B cell (primary cell): ENCODE measurements at places on chromosomes 5 and 9. TPM values are rescaled to one million over a fixed set of nuclear protein-coding genes. Genes with fewer than 3 reads are reported as not detected.

PLPP7 gene
- 2.0 and 2.9 TPM in 2 replicates for total RNA-seq

SPATA31D4 gene
- total RNA-seq = not detected in 2 replicates

SEC16A gene
- total RNA-seq = 73.4 and 79.5 TPM in 2 replicates

LHX3 gene
- 0.19 and 0.30 TPM in 2 replicates for total RNA-seq

HTR4 gene
- not detected in 2 replicates for total RNA-seq

HRH2 gene
- not detected in 2 replicates for total RNA-seq

GCNT4 gene
- total RNA-seq = not detected in 2 replicates

FREM1 gene
- total RNA-seq = not detected in 2 replicates

DNA sequence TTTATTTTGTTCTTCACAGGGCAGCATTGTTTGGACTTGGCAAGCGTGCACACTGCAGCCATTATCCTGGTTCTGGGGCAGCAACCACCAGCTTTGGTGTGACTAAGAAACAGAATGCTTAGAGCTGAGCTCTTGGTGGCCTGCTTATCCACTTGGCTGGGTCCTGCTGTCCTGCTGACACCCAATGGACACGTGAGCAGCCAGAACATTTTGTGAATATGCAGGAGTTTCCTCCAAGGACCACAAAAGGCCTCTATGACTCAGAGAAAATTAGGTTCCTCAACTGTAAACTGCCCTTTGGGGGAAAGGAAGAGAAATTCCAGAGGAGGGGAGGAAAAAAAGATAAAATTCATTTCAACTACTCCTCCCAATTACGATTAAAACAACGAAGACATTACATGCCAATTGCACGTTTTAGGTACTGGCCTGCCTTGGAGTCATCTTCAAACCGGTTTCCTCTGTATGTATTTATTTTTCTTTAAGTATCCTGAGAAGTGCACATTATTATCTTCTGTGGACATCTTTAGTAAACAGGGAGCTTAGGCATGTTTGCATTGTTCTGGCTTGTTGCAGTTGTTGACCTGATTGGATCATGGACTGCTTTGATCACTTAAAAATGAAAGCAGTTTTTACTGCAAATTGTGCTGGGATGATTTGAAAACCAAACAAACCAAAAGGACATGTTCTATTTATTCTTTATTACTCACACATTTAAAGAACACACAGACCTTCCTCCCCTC lies 82.3 kb upstream of the TLE4 start:
- H3K4me3 ChIP-seq = no peak overlapping the region
- no peaks in the 10 kb centered on the region for H3K36me3 ChIP-seq
- H3K27ac ChIP-seq = no peak overlapping the region
- no peaks in the 10 kb centered on the region for H3K27me3 ChIP-seq
- H3K4me1 ChIP-seq = no peaks in the 10 kb centered on the region

GRCh38 chr5:154756009-154756867 lies 1.1 kb downstream of the LARP1 start:
- no peaks in the 10 kb centered on the region for H3K36me3 ChIP-seq
- H3K4me3 ChIP-seq = peak overlapping the region; percentile 96
- H3K4me1 ChIP-seq = peaks cover 40% of the 10 kb centered on the region
- peak overlapping the region; percentile 73 for H3K27ac ChIP-seq
- H3K27me3 ChIP-seq = no peaks in the 10 kb centered on the region

GRCh38 chr5:178387061-178387855 lies 154.7 kb upstream of the PHYKPL start:
- H3K4me1 ChIP-seq = no peaks in the 10 kb centered on the region
- DNase-seq = no peak
- no peak overlapping the region for H3K27ac ChIP-seq
- no peaks in the 10 kb centered on the region for H3K27me3 ChIP-seq

DNA sequence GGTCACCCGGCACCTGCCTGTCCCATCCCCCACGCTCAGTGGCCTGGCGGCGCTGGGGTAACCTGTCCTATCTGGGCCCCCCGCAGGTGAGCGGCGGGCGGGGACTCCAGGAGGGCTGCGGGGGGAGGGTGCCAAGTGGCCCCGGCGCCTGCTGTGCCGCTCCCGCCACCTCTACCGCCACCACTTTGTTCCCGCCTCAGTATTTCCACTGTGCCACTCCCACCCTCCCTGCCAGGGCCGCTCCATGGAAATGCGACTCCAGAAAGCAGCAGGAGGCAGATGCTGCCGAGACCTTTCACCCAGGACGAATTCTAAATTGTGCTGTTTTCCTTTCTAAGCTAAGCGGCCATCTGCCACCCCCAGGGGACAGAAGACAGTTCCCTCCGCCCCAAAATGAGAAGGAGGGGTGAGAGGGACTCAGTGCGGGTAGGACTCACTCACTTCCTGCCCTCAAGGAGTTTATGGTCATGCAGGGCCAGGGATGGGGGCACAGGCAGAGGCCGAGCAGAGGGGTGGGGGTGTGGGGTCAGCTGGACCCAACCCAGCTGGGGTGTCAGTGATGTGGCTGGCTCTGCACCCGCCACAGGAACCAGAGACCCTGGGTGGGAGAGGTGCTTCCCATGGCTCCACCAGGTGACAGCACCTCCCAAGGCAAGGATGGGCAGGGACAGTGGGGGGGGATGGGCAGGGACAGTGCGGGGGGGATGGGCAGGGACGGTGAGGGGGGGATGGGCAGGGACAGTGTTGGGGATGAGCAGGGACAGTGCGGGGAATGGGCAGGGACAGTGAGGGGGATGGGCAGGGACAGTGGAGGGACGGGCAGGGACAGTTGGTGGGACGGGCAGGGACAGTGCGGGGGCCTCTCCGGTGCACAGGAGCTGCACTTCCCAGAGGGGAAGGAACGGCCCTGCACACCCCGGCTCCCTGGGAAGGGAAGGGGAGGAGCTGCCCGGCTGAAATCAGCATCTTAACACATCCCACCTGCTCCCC lies 17.8 kb downstream of the NOTCH1 start:
- H3K36me3 ChIP-seq = no peaks in the 10 kb centered on the region
- no peak for DNase-seq
- H3K27ac ChIP-seq = no peak overlapping the region
- H3K27me3 ChIP-seq = no peaks in the 10 kb centered on the region
- H3K4me1 ChIP-seq = peaks cover 45% of the 10 kb centered on the region

GRCh38 chr5:142600611-142601358 lies 85.1 kb downstream of the FGF1 start:
- peaks cover 17% of the 10 kb centered on the region for H3K27me3 ChIP-seq
- H3K4me1 ChIP-seq = no peaks in the 10 kb centered on the region
- no peak overlapping the region for H3K27ac ChIP-seq
- no peaks in the 10 kb centered on the region for H3K36me3 ChIP-seq
- H3K4me3 ChIP-seq = no peak overlapping the region

DNA sequence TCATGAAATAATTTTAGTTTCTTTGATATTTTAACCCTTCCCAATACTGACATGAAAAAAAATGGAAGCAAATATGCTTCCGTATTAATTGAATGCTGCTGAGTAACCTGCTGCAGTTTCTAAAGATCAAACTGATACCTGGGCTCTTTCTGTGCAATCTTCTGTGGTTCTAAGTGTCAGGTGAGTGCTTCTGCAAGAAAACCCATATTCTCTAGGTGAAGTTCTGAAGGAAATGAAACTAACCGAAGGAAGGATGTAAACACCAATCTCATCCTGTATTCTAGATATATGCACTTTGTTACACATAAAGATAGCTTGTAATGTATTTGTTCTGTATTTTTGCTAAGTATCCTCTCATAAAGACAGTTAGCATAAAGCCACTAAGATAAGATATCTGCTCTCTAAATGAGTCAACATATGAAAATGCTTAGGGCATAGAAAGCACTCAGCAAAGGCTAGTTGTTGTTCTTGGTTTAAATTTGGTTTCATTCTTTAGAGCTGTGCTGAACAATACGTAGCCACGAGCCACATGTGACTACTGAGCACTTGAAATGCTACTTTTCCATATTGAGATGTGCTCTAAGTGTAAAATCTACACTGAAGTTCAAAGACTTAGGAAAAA lies 52.0 kb downstream of the ITGA2 start:
- no peak overlapping the region for H3K4me3 ChIP-seq
- no peaks in the 10 kb centered on the region for H3K27me3 ChIP-seq
- H3K36me3 ChIP-seq = no peaks in the 10 kb centered on the region
- H3K27ac ChIP-seq = peak overlapping the region; percentile 4
- DNase-seq = no peak
- peaks cover 5% of the 10 kb centered on the region for H3K4me1 ChIP-seq

- H3K27ac ChIP-seq = no peak overlapping the region
- no peaks in the 10 kb centered on the region for H3K36me3 ChIP-seq
- H3K4me3 ChIP-seq = no peak overlapping the region
- H3K4me1 ChIP-seq = no peaks in the 10 kb centered on the region
These were observed 15.0 kb upstream of the ORM1 start for GRCh38 chr9:114307899-114308267.

- no peak overlapping the region for H3K27ac ChIP-seq
- DNase-seq = peak; percentile 75
- no peaks in the 10 kb centered on the region for H3K27me3 ChIP-seq
- no peaks in the 10 kb centered on the region for H3K36me3 ChIP-seq
These were observed 59.5 kb upstream of the PCA3 start for GRCh38 chr9:76704593-76705204.

DNA sequence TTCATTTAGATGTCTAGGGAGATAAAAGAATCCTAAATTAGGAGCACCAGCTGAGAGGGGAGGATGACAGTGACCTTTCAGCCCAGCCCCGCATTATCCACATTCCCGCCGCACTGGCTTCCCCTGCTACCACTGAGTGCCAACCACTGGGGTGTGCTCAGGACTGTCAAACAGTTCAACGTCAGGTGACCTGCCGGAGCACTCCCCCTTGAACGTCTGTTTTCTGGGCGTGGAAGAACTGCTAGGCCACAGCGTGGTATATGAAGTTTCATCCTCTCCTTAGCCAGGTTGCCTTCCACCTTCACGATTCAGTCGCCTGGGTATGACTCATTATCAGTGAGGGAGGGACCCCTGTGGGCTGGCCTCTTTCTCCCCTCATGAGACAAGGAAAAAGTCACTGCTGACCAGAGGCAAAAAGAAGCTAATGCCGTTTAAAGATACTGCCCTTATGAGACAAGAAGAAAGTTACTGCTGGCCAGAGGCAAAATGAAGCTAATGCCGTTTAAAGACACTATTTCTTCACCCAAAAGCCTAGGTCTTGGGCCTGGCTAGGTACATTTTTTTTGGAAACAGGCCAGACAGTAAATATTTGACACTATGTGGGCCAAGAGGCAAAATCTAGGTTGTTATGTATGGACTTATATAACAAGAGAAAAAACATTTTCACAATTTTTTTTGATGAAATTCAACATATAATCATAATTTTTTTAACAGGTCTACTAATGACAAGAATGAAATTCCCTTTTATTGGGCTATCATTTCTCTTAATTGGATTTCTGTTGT lies 4.6 kb downstream of the NMRK1 start:
- H3K27ac ChIP-seq = no peak overlapping the region
- no peaks in the 10 kb centered on the region for H3K27me3 ChIP-seq
- DNase-seq = no peak
- peaks cover 25% of the 10 kb centered on the region for H3K4me1 ChIP-seq
- peaks cover 6% of the 10 kb centered on the region for H3K36me3 ChIP-seq
- no peak overlapping the region for H3K4me3 ChIP-seq

DNA sequence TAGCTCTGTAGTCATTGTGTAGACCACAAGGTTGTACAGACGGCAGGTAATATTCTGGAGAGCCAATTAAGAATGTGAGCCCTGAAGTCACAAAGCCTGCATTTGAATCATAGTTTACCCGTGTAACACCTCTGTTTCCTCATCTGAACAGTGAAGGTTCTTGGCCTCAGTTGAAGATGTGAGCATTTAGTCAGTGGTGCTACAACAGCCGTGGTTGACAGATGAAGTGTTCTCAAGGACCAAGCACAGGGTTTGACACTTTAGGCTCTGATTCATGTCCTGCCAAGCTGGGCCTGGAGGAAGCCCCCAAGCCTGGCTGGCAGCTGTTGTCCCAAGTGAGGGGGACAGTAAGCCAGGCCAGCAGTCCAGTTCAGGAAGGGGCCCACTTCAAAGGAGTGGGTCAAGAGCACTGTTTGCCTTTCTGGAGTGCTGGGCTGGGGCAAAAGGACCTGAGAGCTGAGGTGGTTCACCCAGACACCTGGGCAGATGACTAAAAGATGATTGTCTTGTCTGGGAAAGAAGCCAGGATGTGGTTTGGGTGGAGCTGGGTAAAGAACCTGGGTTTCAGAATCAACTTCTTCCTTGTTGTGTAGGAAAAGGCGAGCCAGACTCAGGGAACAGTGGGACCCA lies 20.7 kb downstream of the FAXDC2 start:
- no peaks in the 10 kb centered on the region for H3K36me3 ChIP-seq
- H3K4me1 ChIP-seq = no peaks in the 10 kb centered on the region
- H3K27me3 ChIP-seq = no peaks in the 10 kb centered on the region
- H3K27ac ChIP-seq = no peak overlapping the region
- H3K4me3 ChIP-seq = no peak overlapping the region

- no peak for DNase-seq
- H3K4me1 ChIP-seq = no peaks in the 10 kb centered on the region
- no peak overlapping the region for H3K27ac ChIP-seq
These were observed 57.1 kb downstream of the MFAP3 start for GRCh38 chr5:154095904-154096303.

GRCh38 chr5:55847837-55848236 lies 3.3 kb upstream of the IL31RA start:
- peaks cover 7% of the 10 kb centered on the region for H3K27me3 ChIP-seq
- H3K4me1 ChIP-seq = no peaks in the 10 kb centered on the region
- no peaks in the 10 kb centered on the region for H3K36me3 ChIP-seq
- H3K4me3 ChIP-seq = no peak overlapping the region

DNA sequence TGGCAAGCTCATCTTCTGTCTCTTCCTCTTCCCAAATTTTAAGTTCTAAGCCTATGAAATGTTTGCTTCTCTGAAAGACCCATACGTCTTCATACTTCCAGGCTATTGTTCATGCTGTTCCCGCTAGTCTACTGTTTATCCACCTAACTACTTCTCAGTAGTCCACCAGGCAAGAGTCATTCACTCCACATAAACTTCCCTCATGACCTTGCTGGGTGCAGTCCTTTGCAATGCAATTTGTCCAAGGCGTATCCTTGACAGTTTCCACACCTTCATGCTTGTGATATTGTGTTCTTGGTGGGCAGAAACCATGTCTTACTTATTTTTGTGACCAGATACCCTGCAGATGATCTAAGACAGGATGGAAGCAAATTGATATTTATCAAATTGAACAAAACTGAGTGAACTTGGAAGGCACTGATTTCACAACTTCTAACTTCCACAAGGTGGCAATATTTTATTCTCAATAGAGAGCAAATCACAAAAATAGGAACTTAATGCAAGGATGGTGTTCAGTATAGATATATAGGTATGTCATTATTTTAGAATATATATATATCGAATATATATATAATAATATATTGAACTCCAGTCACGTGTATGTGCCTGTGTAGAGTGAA lies 30.3 kb downstream of the TYRP1 start:
- no peak overlapping the region for H3K27ac ChIP-seq
- no peak for DNase-seq
- H3K4me3 ChIP-seq = no peak overlapping the region
- H3K27me3 ChIP-seq = no peaks in the 10 kb centered on the region

DNA sequence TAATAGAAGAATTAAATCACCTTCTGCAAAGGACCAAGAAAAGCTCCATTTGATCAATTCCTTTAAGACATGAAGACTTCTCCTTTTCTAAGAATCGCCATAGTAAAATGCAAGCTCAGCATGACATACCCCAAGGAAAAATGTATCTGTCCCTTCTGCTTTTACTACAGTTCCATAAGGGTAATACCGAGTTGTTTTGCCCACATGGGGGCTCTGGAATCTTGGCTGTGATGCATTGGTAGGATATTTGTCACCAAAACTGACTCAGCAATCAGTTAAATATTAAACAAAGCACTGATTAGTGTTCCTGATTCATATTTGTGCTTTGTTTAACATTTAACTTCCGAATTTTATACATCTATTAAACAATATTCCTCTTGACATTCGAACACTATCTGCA lies 24.3 kb upstream of the KCNIP1 start:
- no peak for DNase-seq
- H3K4me1 ChIP-seq = no peaks in the 10 kb centered on the region
- no peaks in the 10 kb centered on the region for H3K27me3 ChIP-seq
- H3K4me3 ChIP-seq = no peak overlapping the region
- H3K27ac ChIP-seq = no peak overlapping the region
